ENCODE measurements at places on chromosomes 13 and 19.

DNA sequence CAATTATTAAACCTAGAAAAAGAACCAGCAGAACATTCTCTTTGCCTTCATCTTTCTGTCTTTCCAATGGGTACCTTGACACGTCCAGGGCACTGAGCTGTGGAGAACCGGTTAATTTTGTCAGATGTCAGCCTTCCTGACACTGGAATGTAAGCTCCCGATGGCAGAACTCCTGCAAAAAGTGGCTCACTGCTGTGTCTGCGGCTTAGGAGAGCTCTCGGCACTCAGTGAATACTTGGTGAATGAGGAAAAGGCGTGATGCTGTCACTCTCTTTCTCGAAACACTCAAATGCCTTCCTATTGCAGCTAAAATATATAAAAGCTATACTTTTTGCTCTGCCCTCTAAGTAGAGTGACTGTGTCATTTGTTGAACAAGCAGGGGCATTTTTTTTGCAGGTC lies 17.6 kb downstream of the CEBPA start:
- no peak for DNase-seq

DNA sequence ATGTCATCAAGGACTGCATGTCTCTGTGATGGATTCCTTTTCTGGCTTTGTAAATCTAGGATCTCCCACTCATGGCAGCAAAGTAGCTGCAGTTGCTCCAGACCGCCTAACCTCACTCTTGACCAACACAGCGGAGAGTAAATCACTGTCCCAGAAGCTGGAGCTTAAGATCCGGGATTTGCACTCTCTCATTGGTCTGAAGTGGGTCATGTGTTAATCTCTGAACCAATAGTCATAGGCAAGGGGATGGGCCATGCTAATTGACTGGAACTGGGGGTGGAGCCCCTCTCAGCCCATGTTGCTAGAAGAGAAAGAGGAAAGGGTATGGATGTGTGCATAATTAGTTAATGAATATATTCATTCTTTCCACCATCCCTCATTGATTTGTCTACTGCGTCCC lies 34.0 kb downstream of the VAV1 start:
- DNase-seq = no peak

- DNase-seq = no peak
Measured at GRCh38 chr13:109652531-109652930, 133.9 kb downstream of the IRS2 start.

DNA sequence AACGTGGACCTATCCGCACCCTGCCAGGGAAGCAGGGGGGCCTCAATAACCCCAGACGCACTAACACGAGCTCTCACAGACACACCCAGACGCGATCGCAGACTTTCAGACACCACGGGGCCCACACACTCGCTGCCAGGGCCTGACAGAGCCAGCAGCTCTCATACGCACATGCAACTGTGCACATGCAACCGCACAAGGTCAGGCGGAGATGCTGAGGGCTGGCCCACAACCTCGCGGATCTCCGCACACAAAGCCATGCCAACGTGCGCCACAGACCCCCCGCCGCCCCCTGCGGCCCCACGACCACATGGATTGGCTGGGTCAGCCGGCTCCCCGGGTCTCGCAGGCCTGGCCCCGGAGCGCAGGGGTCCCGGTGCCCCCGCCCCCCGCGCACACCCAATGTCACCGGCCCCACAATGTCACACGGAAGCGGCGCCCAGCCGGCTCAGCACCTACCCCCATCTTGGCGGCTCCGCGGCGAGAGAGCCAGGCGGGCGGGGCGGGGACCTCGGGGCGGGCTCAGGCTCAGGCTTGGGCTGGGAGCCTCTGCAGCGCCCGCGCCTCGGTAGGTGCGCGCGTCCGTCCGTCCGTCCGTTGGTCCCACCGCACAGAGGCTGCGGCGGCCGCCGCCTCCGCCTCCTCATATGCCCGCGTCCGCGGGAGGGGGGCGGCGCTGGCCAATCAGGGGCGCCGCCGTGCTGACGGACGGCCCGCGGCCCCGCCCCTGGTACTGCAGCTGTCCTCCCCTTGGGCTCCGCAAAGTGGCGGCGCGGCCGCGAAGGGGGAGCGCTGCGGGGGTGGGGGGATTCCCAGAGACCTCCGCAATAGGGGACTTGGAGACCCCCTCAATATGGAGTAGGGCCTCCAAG lies at the start of gene ATP1A3:
Gene ATP1A3, minus strand, starts transcription at position 619 of the 872 bp plus-strand sequence. Its CDS starts 154 bp downstream, at position 465.
- DNase-seq = peak; percentile 87

- no peak for DNase-seq
Measured at GRCh38 chr19:15285896-15286591, 46.3 kb downstream of the BRD4 start.

DNA sequence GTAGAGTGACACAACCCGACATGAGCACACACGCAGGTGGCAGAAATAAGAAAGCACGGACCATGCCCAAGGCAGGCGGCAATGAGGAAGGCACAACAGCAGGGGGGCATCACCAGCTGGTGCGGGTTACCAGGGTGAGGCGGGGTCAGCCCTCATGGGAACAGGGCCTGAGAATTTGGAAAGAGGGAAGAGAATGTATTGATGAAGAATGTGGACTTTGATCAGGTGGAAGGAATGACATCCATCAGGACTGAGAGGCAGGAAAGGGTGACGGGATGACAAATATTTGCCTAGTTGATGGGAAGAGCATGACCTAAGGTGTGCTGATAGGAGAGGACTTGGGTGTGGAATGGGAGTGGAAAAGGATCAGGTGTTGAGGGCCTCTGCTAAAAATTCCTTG lies 177.5 kb downstream of the ABCC4 start:
- no peak for DNase-seq

DNA sequence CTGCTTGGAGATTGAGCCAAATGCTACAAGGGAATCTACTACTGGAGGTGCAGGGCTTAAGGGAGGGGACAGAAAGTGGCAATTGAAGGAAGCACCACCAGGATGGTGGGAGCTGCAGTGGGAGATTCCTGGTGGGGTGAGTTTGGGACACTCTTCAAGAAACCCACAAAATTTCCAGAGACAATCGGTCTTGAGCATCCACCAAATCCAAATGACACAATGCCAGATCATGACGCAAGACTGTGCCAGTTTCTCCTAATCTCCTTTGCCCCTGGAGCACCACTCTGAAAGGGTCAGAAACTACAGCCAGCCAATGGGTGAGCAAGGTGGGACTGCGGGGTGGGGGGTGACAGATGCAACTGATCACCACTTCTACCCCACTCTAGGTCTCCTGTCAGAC lies 78.7 kb downstream of the LRRC63 start:
- no peak for DNase-seq

DNA sequence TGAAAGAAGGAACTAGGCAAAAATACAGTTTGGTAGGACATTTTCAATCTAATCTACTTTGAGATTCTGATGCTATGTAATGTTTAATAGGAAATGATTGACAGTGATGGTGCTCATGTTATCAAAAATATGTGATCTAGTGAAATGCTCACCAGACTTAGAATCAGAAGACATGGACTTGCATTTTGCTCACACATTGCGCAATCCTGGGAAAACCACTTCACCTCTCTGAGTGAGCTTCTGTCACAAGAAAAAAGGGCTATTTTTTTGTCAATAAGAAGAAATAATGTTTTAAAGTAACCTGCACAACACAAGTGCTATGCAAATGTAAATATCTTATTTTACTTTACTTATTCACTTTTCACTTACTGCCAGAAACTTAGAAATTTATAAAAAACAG lies 380.9 kb upstream of the HTR2A start:
- no peak for DNase-seq

DNA sequence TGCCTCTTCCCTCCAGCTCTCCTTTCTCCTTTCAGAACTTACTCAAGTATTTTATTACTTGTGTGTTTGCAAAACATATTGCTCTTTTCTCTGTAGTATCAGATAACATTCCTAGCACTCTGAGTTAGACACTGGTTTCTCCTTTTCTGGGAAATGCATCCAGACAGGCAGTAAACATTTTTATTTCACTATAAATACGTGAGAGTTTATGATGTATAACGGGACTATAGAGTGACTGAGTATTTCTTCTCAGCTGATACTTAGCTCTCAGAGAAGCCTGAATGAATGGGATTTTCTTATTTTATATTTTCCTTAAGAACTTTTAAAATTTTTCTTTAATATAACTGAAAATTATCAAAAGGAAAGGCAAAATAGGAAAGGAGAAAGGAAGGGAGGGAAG lies 211.2 kb upstream of the EDNRB start:
- DNase-seq = no peak

- DNase-seq = peak; percentile 92
Measured at GRCh38 chr19:46529622-46530451, 34.2 kb upstream of the PNMA8B start.

DNA sequence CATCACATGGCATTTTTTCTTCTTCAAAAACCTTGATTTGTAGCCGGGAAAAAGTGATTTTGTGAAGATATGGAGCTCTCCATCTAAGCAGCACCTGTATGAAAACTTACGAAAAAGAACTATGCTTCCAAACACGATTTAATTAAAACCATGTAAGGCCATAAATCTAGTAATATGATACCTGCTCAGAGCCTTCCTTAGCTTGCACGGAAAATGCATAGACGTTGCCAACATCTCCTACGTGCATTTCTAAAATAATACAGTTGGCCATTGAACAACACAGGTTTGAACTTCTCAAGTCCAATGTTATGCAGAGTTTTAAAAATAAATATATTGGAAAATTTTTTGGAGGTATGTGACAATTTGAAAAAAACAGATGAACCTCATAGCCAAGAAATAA lies 59.1 kb upstream of the RNF113B start:
- DNase-seq = no peak

GRCh38 chr19:45762870-45763631 lies 6.0 kb downstream of the SIX5 start:
- DNase-seq = no peak

- no peak for DNase-seq
Measured at GRCh38 chr19:39514840-39515550, at the start of gene SELENOV. TSS of gene SELENOV (plus strand) at chr19:39515139. CDS start at chr19:39515213, 74 bp downstream.

DNA sequence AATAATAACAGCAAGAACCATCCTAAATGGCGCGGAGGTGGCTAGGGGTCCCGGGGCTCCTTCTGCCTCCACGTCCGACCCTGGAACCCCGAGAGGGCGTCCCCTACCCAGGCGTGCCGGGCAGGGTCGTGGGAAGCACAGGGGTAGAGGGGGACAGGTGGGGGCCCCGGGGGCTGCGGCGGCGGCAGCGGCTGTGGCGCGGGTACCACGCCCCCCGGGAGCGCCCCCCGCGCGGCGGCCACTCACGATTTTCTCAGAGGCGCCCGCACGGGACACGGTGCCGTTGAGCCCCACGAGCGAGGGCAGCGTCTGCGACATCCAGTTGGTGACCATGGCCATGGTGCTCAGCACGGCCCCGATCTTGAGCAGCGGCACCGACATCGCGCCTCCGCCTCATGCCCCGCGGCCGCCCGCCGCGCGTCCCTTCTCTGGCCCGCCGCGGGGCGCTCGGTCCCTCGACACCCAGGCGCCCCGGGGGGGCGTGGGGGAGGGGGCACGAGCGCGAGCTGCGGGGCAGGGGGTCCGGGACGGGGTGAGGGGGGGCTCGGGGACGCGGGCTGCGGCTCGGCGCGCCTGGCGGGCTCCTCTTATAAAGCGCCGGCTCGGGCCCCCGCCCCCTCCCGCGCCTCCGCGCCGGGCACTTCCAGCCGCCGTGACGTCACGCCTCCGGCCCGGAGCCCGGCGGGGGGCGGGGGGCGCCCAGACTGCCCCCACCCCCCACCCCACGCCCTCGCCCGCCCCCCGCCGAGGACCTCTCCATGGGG lies 22.9 kb downstream of the OLFM2 start:
- peak; percentile 65 for DNase-seq

DNA sequence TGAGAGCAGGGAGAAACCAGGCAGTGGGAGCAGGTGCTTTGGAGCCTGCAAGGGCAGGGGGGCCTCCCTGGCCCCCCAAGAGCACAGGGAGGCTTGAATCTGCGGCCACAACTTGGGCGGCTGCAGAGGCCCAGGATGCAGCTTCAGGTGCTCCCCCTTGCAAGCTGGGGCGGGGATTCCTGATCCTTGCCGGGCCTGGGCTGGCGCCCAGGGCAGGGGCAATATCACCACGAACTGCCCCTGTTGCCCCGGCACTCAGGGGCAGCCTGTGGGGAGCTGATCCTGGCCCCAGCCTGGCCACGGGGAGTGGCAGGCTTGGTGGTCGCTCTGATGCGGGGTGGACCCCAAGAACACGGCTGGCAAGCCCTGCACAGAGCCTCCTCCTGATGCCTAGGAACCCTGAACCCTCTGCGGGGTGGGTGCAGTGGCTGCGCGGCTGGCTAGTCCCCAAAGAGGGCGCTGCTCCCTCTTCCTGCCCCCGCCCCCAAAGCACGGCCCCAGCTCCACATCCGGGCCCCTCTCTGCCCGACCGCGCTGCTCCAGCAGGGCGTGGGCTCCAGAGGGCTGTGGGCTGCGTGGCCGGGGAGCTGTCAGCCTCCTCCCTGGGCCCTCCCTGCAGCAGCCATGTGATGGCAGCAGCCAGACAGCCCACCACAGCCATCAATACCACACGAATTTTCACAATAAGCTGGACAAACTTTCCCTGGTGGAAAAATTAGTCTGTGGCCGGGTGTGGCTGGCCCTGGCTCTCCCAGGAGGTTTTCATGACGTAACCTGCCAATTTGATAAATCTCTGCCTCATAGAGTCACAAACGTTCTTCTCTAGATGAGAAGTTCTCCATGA lies 21.0 kb downstream of the TNFSF9 start:
- DNase-seq = peak; percentile 83

DNA sequence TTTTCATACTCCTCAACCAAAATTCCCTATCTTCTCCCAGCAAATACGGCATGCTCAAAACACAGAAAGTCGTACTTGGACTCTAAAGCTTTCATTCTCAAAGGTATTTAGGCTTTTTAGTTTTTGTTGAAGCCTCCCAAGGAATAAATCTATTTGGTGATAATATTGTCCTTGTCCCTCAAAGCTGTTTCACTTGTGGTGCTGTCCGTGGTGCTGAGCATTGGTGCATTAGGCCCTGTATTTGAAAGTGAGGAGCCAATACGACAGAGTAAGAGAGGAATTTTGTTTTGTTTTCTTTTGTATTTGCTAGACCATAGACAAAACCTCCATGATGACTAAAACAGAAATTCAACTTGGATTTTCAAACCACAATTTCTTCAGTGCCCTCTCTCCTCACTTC lies 3.2 kb upstream of the LGALS13 start:
- no peak for DNase-seq

DNA sequence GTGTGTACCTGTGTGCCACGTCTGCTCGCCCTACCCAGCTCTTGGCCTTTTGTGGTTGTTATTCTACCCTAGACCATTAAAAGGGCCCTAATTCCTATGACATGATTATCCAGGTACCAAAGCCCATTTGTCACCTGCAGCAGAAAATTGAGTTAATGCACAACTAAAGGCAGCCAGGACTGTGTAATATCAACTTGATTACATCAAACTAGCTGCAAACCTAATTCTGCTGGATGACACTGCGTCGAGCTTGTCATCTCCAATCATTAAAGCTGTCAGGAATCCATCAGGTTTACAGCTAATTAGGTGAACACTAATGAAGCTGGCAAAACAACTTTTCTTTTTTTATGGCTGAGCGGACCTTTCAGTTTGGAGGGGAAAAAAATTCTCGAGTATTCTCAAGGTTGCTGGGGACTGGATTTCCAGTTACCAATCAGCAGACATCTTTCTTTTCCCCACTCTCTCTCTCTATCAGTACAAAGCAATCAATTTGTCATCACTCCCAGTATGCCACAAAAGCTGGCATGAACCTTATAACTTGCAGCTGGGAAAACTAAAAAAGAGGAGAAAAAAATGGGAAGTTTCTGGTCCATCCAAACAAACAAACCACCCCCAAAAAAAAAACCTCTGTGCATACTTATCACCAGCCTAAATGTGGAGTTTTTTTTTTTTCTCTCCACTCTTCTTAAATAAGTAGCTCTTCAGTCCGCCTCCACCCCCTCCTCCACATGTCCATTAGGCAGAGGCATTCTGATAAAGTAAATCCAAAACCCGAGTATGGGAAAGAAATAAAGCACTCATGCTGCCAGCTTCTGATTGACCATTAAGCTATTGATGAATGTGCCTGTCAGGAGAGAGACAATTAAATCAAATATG lies 2.8 kb downstream of the TSHZ3 start:
- DNase-seq = no peak
